ENCODE measurements at places on chromosomes 6 and 20. TPM values are rescaled to one million over a fixed set of nuclear protein-coding genes. Genes with fewer than 3 reads are reported as not detected.

Gene FRS3
- 6.5 TPM for total RNA-seq

Gene NNAT
- total RNA-seq = 8.8 TPM

Gene NOTCH4
- 26.0 TPM for total RNA-seq

Gene MAS1L
- total RNA-seq = not detected

Gene PAK5
- total RNA-seq = 0.05 TPM

Gene PLAGL1
- total RNA-seq = 16.1 TPM

Gene ANGPT4
- 0.15 TPM for total RNA-seq

Gene NEDD9
- total RNA-seq = 42.7 TPM

All from gastroesophageal sphincter (tissue), 4 donors.